ENCODE measurements at places on chromosomes 3 and 15. TPM values are rescaled to one million over a fixed set of nuclear protein-coding genes. Genes with fewer than 3 reads are reported as not detected.

CX3CR1 gene
- polyA plus RNA-seq, result 338 TPM

LRRC49 gene
- not detected for polyA plus RNA-seq

CYP19A1 gene
- not detected for polyA plus RNA-seq

THRB gene
- not detected for polyA plus RNA-seq

KBTBD13 gene
- not detected for polyA plus RNA-seq

SH2D7 gene
- polyA plus RNA-seq, result not detected

REC114 gene
- polyA plus RNA-seq, result not detected

PLCH1 gene
- polyA plus RNA-seq, result not detected

SLC22A14 gene
- polyA plus RNA-seq, result not detected

WDR93 gene
- 0.46 TPM for polyA plus RNA-seq

IL5RA gene
- polyA plus RNA-seq, result not detected

CD80 gene
- not detected for polyA plus RNA-seq

DIPK2A gene
- 15.8 TPM for polyA plus RNA-seq

DISP2 gene
- polyA plus RNA-seq, result 0.38 TPM

DNAH12 gene
- not detected for polyA plus RNA-seq

CFAP100 gene
- polyA plus RNA-seq, result not detected

VWA5B2 gene
- polyA plus RNA-seq, result not detected

GRM2 gene
- not detected for polyA plus RNA-seq

SMAD6 gene
- polyA plus RNA-seq, result not detected

FOXB1 gene
- polyA plus RNA-seq, result 0.07 TPM

TRIM42 gene
- polyA plus RNA-seq, result not detected

SPINK8 gene
- not detected for polyA plus RNA-seq

ZNF106 gene
- polyA plus RNA-seq, result 65.5 TPM

GREM1 gene
- not detected for polyA plus RNA-seq

MESP2 gene
- not detected for polyA plus RNA-seq

CCR8 gene
- 1.1 TPM for polyA plus RNA-seq

MYL3 gene
- polyA plus RNA-seq, result not detected

CPB1 gene
- not detected for polyA plus RNA-seq

DUOXA2 gene
- polyA plus RNA-seq, result not detected

PPM1L gene
- polyA plus RNA-seq, result 14.8 TPM

IQCF5 gene
- not detected for polyA plus RNA-seq

ST8SIA2 gene
- not detected for polyA plus RNA-seq

PPP2R3A gene
- 0.09 TPM for polyA plus RNA-seq

COPG1 gene
- 64.6 TPM for polyA plus RNA-seq

SLC15A2 gene
- polyA plus RNA-seq, result 0.28 TPM

PLSCR4 gene
- 0.41 TPM for polyA plus RNA-seq

CRBN gene
- 176 TPM for polyA plus RNA-seq

CCDC80 gene
- not detected for polyA plus RNA-seq

MYO9A gene
- polyA plus RNA-seq, result 6.3 TPM

CHAC1 gene
- not detected for polyA plus RNA-seq

TXNRD3 gene
- 3.5 TPM for polyA plus RNA-seq

GOLGA6L10 gene
- polyA plus RNA-seq, result not detected
